ENCODE measurements at places on chromosomes 6 and 20.

DNA sequence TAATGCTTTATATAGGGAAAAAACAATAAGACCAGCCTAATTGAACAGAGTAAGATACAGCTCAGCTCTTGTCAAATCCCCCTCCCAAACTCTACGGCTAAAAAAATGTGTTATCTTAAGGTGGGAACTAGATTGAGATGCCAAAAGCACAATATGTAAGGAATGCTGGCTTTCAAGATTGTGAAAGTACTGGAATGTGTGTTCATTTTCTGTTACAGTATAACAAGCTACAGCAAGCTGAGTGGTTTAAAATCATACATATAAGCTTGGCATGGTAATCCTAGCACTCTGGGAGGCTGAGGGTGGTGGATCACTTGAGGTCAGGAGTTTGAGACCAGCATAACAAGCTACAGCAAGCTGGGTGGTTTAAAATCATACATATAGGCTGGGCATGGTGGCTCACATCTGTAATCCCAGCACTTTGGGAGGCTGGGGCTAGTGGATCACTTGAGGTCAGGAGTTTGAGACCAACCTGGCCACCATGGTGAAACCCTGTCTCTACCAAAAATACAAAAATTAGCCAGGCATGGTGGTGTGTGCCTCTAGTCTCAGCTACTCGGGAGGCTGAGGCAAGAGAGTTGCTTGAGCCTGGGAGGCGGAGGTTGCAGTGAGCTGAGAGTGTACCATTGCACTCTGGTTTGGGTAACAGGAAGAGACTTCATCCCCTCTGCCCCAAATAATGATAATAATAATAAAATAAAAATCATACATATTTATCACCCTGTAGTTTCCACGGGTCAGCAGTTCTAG lies 297.7 kb downstream of the DOK5 start:
- no peak for DNase-seq

DNA sequence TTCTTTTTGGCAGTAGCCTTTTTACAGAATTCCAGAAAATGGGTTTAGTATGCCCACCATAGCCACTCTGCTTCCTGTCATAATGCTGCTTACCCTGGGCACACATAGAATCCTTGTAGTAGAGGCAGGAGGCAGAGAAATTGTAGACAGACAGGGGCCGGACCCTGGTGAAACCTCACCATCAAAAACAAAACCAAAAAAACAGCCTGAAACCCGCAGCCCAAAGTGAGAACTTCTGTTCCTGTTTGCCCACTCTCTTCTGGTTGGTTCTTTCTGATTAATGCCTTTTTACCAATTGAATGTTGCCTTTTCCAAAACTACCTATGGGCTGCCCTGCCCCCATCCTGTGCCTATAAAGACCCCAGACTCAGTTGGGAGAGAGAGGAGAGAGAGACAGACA lies 188.2 kb downstream of the CDKAL1 start:
- DNase-seq = no peak

DNA sequence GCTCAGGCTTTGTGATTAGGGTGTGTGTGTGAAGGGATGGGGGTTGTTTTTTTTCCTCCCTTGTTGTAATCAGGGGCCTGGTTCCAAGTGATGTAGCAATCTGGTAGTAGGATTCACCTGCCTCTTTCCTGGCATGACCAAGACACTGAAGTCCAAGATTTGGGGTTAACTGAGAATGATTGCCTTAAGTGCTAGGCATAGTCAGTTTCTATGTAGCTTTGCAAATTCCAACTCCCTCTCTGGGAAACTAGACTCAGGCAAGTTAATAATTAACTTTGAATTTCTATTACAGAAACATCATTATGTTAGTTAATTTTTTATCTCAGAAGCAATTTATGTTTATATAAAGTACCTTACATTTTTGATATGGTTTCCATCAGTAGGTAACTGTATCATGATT lies 43.6 kb downstream of the NUS1 start:
- no peak for DNase-seq

DNA sequence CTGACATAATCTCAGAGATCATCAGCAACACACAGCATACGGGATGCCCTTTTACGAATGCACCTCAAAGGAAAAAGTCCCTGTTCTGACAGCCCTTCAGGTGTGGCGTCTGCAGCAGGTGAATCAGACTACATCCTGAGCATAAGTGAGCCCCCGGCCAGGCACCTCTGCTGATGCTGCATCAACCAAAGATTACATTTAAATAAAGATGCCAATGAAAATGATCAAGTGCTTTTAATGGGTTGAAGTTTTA lies 58.7 kb downstream of the INSM1 start:
- no peak for DNase-seq

- no peak for DNase-seq
Measured at GRCh38 chr6:10595731-10596664, 74.8 kb downstream of the GCNT2 start.

DNA sequence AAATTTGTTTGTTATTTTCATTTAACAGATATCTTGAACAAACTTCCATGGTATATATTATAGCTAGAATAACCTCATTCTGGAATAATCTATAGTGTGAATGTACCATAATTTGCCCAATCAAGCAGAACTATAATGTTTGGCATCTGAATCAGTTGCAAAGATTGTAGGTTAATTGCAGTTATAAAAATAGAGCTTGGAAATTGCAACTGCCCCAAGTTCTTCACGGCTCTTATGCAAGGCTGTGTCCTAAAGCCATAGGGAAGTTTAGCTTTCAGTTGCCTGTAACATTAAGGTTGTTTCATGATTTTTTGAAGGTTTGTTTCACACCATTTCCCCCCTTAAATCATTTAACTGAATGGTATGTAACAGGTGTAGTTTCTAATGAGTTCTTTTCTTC lies 19.4 kb downstream of the NQO2 start:
- DNase-seq = no peak

DNA sequence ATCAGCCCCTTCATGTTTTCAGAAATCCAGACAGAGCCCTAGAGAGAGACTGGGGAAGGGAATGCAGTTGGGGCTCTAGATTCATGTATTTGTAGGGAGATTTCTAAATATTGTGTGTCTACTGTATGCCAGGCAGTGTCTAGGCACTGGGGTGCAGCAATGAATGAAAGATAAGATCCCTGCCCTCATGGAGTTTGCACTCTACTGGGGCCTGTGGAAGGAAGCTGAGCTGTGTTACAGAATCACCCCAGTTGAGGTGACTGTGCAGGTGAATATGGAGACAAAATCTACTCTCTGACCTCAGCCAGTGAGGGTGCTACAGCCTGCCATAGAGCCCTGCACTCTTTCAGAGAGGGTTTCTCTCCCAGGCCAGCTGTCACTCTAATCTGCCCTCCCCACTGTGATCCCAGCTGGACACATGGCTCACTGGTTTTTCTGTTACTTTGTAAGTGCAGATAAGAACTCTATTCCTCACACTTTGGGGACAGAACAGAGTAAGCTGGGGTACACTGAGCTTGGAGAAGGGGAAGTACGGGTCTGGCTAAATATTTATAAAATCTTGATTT lies 69.2 kb upstream of the E2F3 start:
- no peak for DNase-seq

DNA sequence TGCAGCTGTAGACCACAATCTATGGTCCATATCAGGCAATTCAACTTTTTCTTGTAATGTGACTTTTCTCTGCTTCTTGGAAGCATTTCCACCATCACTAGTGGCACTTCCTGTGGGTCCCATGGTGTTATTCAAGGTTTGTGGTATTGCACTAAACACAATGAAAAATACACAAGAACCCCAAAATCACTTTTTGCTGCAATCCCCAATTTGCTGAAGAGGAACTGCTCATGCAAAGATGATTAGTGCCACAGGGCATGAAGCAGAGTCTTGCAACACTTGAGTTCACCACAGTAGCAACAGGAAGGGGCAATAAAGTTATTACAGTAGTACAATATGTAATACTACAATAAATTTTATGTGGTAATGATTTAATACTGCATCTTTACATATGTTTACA lies 16.8 kb upstream of the TAAR1 start:
- DNase-seq = no peak

GRCh38 chr6:56663344-56663743 lies 20.7 kb upstream of the DST start:
- no peak for DNase-seq

DNA sequence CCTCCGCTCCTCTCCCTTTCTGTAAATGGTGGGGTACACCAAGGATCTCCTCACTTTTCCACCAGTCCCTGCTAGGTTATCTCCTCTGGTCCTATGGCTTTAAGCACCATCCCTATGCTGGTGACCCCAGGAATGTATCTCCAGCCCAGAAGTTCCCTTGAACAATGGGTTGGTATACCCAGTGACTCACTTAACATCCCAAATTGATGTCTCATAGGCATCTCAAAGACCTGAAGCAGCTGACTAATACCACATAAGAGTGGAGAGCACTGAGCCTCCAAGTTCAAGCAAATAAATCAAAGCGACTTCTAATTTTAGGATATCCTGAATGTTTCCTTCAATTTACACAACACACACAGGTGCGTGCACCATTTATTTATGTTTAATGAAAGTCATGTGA lies 48.3 kb downstream of the ADGRF1 start:
- DNase-seq = no peak

- no peak for DNase-seq
Measured at GRCh38 chr6:139577124-139577762, 202.8 kb upstream of the CITED2 start.

DNA sequence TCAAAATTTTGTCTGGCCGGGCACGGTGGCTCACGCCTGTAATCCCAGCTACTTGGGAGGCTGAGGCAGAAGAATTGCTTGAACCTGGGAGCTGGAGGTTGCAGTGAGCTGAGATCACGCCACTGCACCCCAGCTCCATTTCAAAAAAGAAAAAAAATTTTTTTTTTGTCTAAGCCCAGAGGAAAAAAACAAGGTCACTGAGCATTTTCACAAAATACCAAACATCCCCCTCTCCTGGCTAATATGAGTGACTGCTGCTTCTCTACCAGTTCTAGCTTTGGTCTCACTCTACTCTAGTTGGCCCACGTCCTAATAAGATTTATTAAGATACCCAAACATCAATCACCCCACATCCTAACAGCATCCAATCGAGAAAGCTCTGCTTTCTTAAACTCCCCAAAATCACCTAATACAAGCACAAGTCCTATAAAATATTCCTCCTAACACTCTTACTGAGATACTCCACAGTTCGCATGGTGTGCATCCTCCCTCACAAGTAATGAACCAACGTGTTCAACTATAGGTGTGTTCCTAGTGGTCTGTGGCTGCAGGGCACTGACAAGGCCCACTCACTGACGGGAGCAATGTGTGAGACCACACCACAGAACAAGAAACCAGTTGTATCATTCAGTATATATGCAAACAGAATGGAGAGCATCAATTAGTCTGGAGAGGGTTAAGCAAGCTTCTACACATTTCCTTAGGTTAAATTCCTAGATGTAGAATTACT lies 64.2 kb downstream of the FKBP5 start:
- no peak for DNase-seq
